ENCODE measurements at places on chromosomes 16 and 17.

- no peak for DNase-seq
These were observed 57.8 kb upstream of the IL34 start for GRCh38 chr16:70588565-70588964.

DNA sequence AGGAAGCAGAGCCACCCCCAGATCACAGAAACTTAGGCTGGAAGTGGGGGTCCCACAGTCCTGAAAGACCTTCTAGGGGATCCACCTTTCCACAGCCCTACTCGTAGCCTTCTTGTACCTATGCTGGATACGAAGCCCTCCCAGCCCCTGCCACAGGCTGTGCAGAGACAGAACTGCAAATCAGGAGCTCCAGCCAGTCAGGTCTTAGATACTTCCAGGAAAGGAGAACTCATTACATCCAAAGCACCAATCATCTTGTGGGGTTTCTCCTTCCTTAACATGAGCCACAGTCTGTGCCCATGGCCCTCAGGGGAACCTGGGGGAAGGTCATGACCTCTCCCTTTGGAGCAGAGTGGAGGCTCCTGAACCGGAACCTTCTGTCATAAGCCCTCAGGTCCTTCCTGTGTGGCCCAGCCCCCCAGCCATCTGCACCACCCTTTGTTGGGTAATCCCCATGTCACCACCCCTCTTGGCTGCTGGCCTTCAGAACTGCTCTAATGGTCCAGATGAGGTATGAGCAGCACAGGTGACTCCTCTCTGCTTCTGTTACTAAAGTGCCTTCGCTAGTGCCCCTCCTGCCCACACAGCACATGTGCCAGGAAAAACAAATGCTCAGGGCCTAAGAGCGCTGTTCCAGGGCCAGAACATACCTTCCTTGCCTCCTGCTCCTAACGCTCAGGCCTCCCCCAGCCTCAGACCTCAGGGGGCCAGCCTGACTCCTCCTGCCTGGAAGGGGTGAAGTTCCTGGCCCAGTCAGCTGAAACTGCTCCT, 14.6 kb downstream of the SRCIN1 start:
- no peak for DNase-seq

DNA sequence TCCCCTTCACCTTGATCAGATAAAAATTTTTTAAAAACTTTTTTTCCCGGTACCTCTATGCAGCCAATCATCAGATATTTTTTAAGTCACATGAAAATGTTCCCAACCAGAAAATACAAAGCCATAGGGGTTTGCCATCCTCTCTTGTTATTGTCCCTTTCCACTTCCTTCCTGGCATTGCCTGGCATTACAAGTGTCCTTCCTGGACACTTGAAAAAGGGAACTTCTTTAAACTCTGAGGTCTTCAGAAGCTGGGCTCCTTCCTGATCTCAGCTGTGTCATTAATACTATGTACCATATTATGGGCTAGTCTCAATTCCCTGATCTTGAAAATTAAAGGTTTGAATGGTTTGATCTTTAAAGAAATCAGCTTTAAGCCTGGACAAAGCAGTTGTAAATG, 64.9 kb downstream of the TEX14 start:
- DNase-seq = no peak

GRCh38 chr16:79019431-79019830, 581.1 kb downstream of the MAF start:
- DNase-seq = no peak

DNA sequence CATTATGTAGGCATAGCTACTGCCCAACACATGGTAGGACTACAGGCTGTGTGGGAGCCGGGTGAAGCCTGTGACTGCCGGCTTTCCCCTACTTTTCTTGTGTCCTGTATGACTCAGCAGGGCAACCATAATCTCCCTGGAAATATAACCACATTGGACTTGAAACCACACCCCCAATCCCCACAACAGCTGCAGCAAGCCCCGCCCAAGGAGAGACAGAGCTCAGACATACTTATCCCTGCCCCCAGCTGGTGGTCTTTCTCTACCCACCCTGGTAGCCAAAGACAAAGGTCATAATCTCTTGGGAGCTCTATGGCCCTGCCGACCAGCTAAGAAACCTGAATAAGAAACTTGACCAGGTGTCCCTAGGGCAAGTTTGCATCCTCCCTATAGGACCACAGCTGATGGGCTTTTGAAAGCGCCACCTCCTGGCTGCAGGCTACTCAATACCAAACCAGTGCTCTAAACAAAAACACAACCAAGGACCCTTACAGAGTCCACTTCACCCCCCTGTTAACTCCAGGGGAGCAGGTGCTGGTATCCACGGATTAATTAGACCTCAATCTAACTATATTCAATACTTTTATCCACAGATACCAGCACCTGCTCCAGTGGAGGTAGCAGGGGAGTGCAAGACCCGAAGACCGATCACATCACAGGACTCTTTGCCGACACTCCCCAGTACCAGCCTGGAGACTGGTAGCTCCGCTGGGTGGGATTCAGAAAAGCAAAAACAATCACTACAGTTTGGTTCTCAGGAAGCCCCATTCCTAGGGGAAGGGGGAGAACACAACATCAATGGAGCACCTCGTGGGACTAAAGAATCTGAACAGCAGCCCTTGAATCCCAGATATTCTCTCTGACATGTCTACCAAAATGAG, 91.2 kb downstream of the IRX5 start:
- DNase-seq = no peak

DNA sequence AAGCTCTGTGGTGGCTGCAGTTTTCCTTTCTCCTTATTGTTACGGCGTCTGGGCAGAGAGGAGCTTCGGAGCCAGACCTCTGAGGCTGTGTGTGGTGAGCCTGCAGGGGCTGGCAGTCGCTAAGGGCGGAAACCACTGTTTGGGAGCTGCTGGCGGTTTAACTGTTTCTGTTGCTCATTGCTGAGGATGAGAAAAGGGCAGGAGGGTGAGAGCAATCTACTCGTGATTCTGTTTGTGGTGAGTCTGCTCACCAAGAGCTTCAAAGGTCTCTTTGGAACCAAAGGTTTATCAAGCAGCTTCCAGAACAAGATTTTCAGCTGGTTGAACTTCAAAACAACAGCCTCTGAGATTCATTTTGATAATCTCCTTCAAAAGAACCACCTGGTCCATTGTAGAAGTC, 143.9 kb downstream of the ANKFN1 start:
- no peak for DNase-seq

DNA sequence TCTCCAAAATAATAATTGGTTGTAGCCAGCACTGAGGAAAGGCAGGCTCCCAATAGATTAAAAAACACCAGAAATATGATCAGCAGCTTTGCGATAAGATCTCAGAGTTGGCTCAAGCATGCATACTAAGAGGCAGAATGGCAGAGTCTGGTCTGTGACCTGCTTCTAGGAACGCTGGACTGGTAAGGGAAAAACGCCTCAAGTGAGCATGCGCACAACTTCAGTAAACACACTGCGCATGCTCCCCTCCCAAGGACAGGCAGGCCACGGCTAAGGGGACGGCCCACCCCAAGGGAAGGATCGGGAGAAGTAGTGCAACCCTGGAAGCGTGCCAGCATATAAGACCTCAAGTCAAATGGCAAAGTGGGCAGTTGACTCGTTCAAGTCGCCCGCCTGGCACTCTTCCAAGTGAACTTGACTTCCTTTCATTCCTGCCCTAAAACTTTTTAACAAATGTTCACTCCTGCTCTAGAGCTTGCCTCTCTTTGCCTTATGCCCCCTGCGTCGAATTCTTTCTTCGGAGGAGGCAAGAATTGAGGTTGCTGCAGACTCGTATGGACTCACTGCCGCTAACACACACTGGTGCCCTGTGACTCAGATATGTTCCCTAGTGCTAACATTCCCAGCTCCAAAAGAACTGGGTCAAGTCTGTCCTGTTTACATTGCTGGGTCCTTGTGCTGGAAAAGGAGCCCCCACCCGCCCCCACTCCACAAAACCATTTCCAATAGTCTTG, 22.4 kb upstream of the PRM1 start:
- no peak for DNase-seq

DNA sequence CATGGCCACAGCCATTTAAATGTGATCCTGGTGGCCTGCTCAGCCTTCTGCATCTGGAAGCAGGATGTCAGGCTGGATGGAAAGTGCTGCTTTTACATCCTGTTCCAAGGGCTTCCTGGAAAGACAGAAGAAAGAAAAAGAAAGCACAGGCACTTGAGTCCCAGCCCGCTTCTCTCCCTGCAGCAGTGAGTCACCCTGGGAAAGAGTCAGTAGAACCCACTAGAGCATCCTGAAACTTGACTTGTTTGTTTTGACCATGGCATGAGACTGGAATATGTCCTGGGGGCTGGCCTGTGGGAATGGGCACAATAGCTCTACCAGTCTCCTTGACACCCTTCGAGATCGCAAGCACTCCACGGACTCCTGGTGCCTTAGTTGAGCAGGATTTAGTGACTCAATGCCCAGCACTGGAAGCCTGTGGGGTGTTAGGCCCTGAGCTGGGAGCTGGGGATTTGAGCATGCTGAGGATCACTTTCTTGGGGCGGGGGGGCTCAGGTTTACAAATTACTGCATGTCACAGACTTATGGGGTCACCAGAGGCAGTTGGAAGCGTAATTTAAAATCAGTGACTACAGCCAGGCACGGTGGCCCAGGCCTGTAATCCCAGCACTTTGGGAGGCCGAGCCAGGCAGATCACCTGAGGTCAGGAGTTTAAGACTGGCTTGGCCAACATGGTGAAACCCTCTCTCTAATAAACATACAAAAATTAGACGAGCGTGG, 22.1 kb upstream of the GNA13 start:
- no peak for DNase-seq

Measured in cortex of kidney (tissue), 1 donor.